ENCODE measurements at places on chromosomes 6 and 20. TPM values are rescaled to one million over a fixed set of nuclear protein-coding genes. Genes with fewer than 3 reads are reported as not detected.

Gene ARFGEF3
- total RNA-seq: 0.46 TPM

Gene LHFPL5
- total RNA-seq: not detected

Gene CEP162
- total RNA-seq: 5.4 TPM

Gene FGD2
- 1.2 TPM for total RNA-seq

Gene SPTLC3
- total RNA-seq: 0.13 TPM

Gene CLVS2
- total RNA-seq: not detected

Gene DDX27
- total RNA-seq: 64.8 TPM

Gene PSORS1C2
- not detected for total RNA-seq

Gene SAPCD1
- 8.6 TPM for total RNA-seq

Gene VSX1
- not detected for total RNA-seq

Gene SLC26A8
- not detected for total RNA-seq

Gene KIF25
- not detected for total RNA-seq

Gene NCR2
- not detected for total RNA-seq

Gene C2
- total RNA-seq: 0.59 TPM

Gene LPIN3
- 0.65 TPM for total RNA-seq

Gene NOX3
- total RNA-seq: not detected

Gene KCNK16
- total RNA-seq: not detected

Gene TUBB1
- total RNA-seq: not detected

Gene HCK
- total RNA-seq: not detected

Gene FERMT1
- 0.44 TPM for total RNA-seq

Gene ASIP
- not detected for total RNA-seq

All from activated CD8-positive, alpha-beta memory T cell treated with anti-CD3 and anti-CD28 coated beads for 36 hours (primary cell).